AG04450 (cell line): ENCODE measurements at places on chromosomes 16 and 17.

- DNase-seq: no peak
Measured at GRCh38 chr17:63703556-63704258, 3.8 kb upstream of the LIMD2 start.

DNA sequence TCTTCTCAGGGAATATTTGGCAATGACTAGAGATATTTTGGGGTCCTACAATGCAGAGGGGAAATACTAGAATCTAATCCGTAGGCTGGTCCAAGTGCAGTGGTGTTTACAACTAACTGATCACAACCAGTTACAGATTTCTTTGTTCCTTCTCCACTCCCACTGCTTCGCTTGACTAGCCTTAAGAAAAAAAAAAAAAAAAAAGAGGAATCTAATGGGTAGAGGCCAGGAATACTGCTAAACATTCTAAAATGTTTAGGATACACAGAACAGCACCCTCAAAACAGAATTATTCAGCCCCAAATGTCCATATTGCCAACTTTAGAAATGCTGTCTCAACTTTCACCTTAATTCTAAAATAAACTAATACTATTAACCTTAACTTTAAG is 49.0 kb upstream of the SKAP1 start:
- DNase-seq: no peak

DNA sequence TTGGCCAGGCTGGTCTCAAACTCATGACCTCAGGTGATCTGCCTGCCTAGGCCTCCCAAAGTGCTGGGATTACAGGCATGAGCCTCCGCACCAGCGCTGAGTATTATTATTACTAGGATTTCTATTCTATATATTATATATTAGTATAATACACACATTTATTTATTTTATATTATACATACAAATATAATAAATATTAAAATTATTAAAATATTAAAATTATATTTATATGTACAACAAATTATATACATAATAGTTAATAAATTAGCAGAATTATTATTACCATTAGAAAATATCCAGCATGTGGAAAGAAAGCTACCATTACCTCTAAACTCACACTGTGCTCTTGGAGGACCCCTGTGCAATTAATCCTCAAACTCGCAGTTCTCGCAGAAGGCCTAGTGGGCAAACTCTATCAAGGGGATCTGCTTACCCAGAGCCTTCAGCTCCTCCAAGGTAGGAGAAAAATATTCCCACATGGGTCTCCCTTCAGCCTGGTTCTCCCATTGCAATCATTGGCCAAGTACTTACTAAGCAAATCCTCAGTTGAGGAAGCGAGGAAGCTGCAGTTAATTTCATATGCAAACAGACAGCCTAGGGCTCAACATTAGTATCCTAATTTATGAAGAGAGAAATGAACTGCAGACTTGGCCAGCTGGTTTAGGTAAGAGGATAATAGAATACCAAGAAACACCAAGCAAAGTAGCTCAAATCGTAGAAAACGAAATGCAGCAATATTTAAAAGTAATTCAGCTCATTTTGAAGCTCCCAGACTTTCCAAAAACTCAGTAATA is 241.4 kb upstream of the IRX5 start:
- DNase-seq: no peak

DNA sequence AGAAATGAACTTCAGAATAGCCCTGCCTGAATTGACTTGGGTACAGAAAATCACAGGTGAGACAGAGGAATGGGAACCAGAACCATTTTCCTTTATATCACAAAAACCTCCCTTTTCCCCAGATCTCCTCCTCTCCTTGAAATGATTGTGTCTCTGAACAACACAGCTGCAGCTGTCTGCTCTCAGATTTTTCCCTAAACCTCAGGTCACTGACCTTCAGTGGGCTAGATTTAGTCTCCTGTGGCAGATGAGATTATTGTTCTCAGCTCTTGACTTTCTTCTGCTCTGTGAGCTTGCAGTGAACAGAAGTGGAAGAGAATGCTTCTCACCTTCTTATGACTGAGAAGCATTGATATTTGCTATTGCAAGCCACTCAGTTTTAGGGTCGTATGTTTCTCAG is 92.3 kb upstream of the FAM20A start:
- no peak for DNase-seq

DNA sequence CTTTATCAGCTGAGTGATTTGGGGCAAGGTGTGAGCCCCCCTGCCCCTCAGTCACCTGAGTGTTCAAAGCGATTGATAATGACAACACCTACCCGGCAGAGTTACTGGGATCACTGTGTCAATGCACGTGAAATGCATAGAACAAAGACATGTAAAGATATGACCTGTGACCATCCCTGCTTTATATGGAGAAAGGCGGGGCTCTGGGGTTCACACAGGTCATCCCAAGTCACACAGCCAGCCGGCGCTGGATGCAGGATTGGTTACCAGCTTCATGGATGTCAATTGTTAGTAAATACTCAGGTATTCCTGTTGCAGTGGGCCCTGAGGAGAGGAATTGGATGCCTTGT is 64.4 kb downstream of the CRISPLD2 start:
- DNase-seq: no peak

DNA sequence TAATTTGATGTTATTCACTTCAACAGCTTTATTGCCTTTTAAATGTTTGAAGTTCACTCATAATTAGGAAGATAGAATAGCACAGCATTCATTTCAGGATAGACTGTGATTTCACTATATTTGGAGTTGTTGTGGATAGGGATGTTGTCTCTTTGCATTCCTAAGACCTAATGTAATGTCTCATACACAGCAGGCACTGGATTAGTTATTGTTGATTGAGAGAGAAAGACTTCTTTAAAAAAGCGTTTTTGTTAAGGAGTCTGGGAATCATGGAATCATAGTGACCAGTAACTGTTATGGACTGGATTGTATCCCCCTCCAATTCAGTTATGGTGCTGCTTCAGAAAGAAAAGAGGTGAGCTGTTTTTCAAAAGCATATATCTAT is 122.0 kb downstream of the USP22 start:
- DNase-seq: no peak

DNA sequence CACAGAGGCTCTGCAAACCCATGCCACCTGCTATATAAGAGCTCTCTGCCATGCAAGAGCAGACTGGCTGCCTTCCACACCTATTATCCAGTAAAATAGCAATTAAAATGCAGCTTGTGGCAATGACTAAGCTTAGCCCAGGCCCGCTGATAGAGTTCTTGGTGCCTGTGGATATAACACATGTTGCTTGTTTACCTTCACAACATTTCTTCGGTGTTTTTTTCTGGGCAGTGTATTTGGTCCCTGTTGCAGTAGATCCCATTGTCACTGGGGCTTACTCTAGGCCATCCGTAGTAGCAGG is 63.5 kb downstream of the SPECC1 start:
- DNase-seq: no peak

GRCh38 chr16:11390573-11391495 is 45.6 kb downstream of the RMI2 start:
- no peak for DNase-seq

DNA sequence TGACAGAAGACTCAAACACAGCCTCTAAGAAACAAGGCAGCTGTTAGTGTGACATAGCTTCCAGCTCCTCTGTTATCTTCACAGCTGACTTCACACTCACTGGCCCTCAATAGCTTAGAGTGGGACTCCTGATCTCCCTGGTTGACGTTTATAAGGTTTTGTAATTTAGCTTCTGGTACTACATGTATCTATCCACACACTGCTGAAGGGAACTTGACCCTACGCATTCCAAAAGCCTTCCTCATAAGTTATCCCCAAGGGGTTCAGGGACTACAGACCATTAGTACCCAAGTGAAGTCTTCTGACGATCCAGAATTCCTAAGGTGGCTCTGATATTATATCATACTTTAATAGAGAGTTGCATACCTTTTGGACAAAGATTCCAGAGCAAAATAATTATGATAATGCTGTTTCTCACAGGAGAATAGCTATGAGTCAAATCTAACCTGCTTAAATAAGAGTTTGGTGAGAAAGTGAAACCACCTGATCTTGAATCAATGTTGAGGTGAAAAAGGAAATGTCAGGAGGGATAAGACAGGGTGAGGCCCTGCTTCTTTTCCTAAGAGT is 14.5 kb downstream of the ACACA start:
- DNase-seq: peak; percentile 47

- peak; percentile 66 for DNase-seq
Measured at GRCh38 chr17:46264456-46265198, 30.3 kb upstream of the LRRC37A start.

DNA sequence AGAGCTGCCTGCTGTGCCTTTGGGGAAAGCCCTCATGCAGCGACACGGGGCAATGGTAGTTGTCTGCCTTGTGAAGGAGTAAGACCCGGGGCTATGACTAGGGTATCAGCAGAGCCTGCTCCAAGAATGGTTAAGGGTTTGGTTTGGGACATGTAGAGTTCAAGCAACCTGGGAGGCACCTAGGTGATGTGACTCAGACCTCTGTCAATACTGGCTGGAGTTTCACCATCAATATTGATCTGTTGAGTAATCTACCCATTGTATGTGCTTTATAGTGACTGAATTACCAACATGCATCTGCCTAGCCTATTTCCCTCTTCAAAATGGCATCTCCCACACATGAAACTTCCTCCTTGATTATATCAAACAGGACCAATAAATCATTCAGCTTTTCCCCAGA is 398.4 kb upstream of the HSBP1 start:
- DNase-seq: no peak

DNA sequence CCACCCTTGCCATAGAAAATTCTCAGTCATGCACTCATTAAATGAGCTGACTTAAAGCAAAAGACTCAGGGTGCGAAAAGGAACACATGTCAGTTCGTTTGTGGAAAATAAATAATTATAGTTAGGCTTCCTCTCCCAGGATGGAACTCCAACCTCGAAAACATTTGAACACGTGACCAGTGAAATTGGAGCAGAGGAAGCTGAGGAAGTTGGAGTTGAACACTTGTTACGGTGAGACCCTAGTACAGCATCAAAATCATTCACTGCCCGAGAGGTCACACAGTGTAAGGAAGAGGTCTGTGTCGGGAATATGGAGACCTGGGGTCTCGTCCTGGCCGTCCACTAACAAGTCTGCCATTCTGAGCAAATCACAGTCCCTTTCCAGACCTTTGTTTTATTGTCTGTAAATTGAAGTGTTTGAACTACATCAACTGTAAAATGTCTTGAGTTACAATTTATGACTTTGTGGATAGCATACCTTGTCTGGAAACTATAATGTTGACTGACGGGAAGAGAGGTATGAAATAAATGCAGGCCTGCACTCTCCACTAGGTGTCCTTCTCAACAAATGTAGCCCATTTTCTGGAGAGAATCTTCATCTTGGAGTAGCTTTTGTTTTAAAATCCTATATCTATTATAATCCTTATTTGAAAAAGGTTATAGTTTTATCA is 7.7 kb downstream of the PSMD7 start:
- DNase-seq: no peak

DNA sequence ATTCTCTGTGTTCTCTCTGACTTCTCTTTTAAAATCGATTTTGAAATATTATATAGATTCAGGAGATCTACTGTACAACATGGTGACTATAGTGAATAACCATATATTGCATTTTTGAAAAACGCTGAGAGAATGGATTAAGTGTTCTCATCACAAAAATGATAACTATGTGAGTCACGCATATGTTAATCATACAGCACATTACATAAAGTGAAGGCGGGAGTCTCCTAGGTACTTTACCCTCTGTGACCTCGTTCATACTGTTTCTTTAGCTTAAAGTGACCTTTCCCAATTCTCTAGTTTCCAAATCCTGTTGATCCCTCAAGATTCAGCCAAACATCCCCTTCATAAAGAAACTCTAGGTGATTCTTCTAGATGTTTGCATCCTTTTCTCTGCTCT is 3.1 kb upstream of the KRTAP3-2 start:
- DNase-seq: no peak

DNA sequence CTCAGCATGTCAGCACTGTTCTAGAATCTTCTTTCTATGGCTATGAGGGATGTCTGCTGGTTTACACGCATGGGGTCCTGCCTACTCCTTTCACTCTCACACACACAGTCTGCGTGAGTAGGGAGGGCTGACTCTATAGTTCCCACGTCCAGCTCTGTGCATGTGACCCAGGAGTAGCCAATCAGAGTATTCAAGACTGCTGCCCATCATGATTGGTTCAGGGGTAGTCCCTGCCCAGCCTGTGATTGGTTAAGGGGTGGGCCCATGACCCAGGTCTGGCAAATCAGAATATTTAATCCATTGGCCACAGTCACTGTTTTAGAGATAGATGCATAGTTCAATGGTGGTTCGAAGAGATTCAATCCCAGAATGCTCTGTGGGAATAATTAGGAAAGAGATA is 151.3 kb upstream of the IRX3 start:
- DNase-seq: no peak

- no peak for DNase-seq
Measured at GRCh38 chr17:80443916-80444643, 29.1 kb downstream of the ENDOV start.

- no peak for DNase-seq
Measured at GRCh38 chr16:8173111-8173644, 417.1 kb downstream of the TMEM114 start.

GRCh38 chr16:14198572-14198971 is 127.5 kb downstream of the MRTFB start:
- DNase-seq: no peak

DNA sequence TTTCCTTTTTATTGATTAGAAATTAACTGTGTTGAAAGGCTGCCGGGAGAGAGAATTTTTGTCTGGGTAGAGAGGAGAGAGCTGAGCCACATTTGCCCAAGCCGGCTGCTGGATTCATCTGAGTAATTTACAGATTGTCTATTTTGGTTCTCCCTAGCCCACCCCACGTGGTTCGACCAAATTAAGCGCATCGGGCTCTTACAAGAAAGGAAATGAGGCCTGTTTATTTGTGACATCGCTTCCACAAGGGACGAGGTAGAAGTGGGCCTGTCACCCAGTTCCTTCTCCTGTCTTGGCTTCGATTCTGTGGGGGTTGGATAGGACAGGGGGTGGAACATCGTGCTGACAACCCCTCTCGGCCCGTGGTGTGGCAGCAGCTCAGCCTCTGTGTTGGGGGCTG is 42.9 kb downstream of the SYT17 start:
- no peak for DNase-seq

DNA sequence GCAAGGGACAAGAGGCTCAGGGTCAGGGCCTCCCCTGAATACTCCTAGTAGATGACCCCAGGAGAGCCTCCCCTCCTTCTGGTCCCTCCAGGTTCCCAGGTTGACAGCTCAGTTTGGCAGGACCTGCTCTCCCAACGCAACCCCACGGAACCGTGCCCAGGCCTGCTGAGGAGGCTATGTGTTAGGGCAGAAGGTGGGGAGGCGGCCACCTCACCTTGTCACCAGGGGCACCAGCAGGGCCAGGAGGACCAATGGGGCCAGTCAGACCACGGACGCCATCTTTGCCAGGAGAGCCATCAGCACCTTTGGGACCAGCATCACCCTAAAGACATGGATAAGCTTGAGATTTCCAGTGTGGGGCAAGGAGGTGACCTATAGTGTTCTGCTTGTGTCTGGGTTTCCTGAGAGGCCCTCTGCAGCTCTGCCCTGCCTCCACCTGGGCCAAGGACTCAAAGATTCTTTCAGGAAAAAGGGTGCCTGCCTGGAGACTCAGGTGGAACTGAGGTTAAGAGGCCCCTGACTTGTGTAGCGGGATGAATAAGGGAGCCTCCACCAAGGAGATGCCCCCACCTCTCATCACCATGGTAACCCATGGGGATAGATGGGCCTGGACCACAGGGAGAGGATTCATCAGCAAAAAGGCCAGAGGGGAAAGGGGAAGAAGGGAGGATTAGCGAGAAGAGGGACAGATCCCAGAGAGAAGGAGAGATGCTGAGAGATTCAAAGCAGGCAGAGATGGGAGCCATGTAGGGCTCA is 10.7 kb downstream of the COL1A1 start:
- no peak for DNase-seq

GRCh38 chr17:4304417-4305027 is 40.7 kb upstream of the ANKFY1 start:
- no peak for DNase-seq
